GM23248 (cell line): ENCODE measurements at places on chromosomes 12 and 14.

DNA sequence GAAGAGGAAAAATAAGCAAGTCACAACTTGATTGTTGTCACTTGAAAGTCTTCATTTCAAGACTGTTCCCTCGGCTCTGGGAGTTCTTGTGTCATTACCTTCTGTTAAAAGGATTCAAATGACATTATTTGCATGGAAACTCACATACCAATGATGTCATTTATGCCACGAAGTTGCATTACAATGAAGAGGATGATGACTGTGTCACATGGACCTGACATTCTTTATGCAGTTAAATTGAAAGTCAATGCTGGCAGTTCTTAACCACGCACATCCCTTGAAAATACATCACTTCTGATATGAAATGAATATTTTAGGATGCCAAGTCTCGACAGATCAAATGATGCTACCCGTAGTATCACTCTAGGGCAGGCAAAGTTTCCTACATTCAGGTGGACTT is 1069.5 kb downstream of the VRK1 start:
- no peak overlapping the region for H3K27ac ChIP-seq
- H3K4me3 ChIP-seq = no peak overlapping the region

GRCh38 chr12:87812681-87813080 is 216.5 kb downstream of the C12orf50 start:
- DNase-seq = peak; percentile 22
- peaks cover 50% of the 10 kb centered on the region for H3K4me1 ChIP-seq
- no peaks in the 10 kb centered on the region for H3K27me3 ChIP-seq
- peak overlapping the region; percentile 57 for H3K27ac ChIP-seq
- H3K36me3 ChIP-seq = no peaks in the 10 kb centered on the region
- peak overlapping the region; percentile 17; the same call in 1 of the 2 replicates for H3K4me3 ChIP-seq

- no peak for DNase-seq
- H3K27ac ChIP-seq = no peak overlapping the region
- no peaks in the 10 kb centered on the region for H3K36me3 ChIP-seq
- no peaks in the 10 kb centered on the region for H3K27me3 ChIP-seq
Observed at GRCh38 chr12:94938583-94938982, 64.9 kb downstream of the NDUFA12 start.

DNA sequence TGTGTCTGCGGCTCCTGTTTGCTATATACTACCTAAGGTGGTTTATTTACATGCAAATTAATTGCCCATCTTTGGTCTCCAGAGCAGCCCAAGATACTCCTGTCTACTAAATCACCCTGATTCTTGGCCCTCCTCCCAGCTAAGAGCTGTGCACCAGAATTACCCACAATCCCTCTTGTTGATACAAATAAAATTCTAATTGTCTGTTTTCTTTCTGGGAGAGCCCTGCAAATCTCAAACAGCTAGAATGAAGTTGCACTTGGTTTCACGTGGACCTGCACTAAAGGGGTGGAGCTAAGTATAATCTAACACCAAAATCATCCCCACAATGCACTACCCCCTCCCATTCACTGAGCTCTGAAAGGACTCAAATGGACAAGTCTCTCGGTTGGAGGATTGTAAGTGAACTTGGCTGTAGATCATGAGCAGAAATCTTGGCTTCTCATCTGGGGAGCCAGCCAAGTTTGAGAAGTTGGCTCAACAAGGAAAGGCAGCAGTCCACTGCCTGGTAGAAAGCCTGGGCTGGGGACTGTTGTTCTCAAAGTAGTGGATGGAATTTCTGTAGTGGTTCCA is 6.6 kb downstream of the MAX start:
- peaks cover 40% of the 10 kb centered on the region for H3K36me3 ChIP-seq
- H3K4me1 ChIP-seq = peaks cover 37% of the 10 kb centered on the region
- H3K4me3 ChIP-seq = no peak overlapping the region
- DNase-seq = peak; percentile 73
- no peaks in the 10 kb centered on the region for H3K27me3 ChIP-seq
- H3K27ac ChIP-seq = peak overlapping the region; percentile 44

DNA sequence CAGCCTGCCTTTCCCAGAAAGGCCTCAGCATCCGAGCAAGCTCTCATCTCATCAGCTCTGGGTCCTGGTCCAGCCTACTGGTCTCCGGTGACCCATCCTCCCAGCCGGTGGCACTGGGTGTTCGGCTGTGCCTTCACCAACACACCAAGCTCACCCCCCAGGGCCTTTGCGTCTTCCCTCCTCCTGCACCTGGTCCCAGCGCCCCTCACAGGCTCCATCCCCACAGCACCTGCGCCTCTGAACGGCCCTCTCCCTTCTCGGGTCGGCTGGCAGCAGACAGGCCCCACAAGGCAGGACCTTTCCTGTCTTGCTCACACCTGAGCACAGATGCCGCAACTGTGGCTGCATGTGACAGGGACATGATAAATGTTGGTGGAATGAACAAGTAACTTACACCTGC is 13.1 kb downstream of the P2RX2 start:
- no peak overlapping the region for H3K4me3 ChIP-seq
- H3K27ac ChIP-seq = no peak overlapping the region
- H3K27me3 ChIP-seq = no peaks in the 10 kb centered on the region
- H3K36me3 ChIP-seq = no peaks in the 10 kb centered on the region; the same call in 1 of the 2 replicates

DNA sequence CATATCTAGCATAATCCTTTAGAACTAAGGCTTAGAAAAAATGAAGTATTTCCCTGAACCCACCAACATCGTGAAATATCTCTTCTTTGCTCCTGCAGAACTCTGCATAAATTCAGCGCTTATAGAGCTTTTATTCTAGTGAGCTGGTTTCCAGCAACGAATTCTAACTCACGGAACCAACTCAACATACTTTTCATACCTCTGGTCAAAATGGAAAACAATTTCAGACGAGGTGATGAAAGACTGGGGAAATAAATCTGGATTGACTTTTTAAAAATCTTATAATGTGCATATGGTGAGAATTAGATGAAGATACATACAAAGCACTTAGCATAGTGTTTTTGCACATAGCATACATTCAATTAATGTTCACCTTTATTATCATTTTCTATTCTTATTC is 62.6 kb upstream of the BBS10 start:
- no peak for DNase-seq
- H3K4me3 ChIP-seq = no peak overlapping the region
- no peak overlapping the region for H3K27ac ChIP-seq
- H3K4me1 ChIP-seq = 0 out of 2 replicates have a peak, but pooled peaks cover 4% of the 10 kb centered on the region
- H3K27me3 ChIP-seq = no peaks in the 10 kb centered on the region
- H3K36me3 ChIP-seq = no peaks in the 10 kb centered on the region

DNA sequence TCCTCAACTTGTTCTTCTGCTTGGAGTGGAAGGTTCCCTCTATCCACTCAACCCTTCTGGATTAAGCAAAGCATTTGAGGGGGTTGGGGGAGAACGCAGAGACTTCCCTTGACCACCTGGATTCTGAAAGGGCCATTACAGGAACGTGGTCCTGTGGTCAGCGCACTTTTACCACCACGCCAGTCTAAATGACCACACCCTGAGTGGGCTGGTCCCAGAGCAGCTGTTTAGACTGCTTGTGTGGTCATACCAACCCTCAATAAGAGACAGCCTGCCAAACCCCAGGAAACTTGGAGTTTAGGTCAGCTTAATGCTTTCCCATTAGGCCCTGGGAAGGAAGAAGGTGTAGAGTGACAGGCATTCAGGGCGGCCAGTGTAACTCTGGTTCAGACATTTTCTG is 165.5 kb upstream of the ATP2B1 start:
- H3K4me1 ChIP-seq = no peaks in the 10 kb centered on the region
- no peaks in the 10 kb centered on the region for H3K36me3 ChIP-seq
- no peak overlapping the region for H3K27ac ChIP-seq
- no peaks in the 10 kb centered on the region for H3K27me3 ChIP-seq
- H3K4me3 ChIP-seq = no peak overlapping the region
- DNase-seq = no peak

DNA sequence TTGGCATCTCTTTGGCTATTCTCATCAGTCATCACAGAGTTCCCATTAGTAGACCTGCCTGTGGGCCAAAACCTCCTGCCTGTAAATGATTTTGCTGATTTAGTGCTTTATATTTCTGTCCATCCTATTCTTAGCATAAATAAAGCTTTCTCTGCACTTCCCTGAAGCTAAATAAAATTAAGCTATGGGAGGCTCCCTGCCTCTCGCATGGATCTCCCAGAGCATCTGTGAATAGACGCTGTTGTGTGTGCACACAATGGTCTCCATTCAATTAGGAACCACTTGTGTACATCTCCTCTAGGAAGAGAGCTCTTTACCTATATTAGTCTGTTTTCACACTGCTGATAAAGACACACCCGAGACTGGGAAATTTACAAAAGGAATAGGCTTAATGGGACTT is 80.4 kb downstream of the PPFIBP1 start:
- H3K4me3 ChIP-seq = no peak overlapping the region
- DNase-seq = no peak
- no peak overlapping the region for H3K27ac ChIP-seq
- no peaks in the 10 kb centered on the region for H3K27me3 ChIP-seq
- H3K36me3 ChIP-seq = no peaks in the 10 kb centered on the region

GRCh38 chr14:36718216-36718615 is 56.6 kb downstream of the PAX9 start:
- no peaks in the 10 kb centered on the region for H3K27me3 ChIP-seq
- no peaks in the 10 kb centered on the region for H3K36me3 ChIP-seq
- DNase-seq = no peak
- H3K4me1 ChIP-seq = no peaks in the 10 kb centered on the region
- no peak overlapping the region for H3K4me3 ChIP-seq

DNA sequence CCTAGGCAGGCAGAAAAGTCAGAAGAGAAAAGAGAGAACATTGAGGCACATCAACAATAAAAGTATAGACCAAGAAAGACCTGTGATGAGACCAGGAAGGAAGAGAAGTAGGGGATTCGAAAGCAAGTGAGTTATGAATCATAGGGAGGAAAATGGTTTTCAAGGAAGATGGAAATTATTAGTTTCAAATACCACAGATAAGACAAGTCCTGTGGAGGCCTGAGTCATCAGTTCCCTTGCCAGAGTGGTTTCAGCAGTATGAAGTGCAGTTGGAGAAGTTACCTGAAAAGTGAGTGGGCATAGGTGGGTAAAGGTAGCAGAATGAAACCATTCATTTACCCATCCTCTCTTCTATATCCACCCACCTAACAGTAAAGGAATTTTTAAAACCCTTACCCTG is 25.2 kb upstream of the TSPAN8 start:
- no peaks in the 10 kb centered on the region for H3K27me3 ChIP-seq
- no peaks in the 10 kb centered on the region for H3K36me3 ChIP-seq
- no peak overlapping the region for H3K27ac ChIP-seq
- no peaks in the 10 kb centered on the region for H3K4me1 ChIP-seq
- DNase-seq = peak; percentile 39
- no peak overlapping the region for H3K4me3 ChIP-seq

GRCh38 chr14:95415993-95416392 is 96.3 kb upstream of the CLMN start:
- H3K4me1 ChIP-seq = no peaks in the 10 kb centered on the region
- no peaks in the 10 kb centered on the region for H3K27me3 ChIP-seq
- DNase-seq = no peak
- H3K36me3 ChIP-seq = no peaks in the 10 kb centered on the region
- H3K4me3 ChIP-seq = no peak overlapping the region
- H3K27ac ChIP-seq = no peak overlapping the region

GRCh38 chr14:32049361-32050088 is 27.6 kb upstream of the ARHGAP5 start:
- H3K27me3 ChIP-seq = no peaks in the 10 kb centered on the region
- no peak overlapping the region for H3K4me3 ChIP-seq
- no peak for DNase-seq
- H3K36me3 ChIP-seq = no peaks in the 10 kb centered on the region
- no peak overlapping the region for H3K27ac ChIP-seq
- no peaks in the 10 kb centered on the region for H3K4me1 ChIP-seq

DNA sequence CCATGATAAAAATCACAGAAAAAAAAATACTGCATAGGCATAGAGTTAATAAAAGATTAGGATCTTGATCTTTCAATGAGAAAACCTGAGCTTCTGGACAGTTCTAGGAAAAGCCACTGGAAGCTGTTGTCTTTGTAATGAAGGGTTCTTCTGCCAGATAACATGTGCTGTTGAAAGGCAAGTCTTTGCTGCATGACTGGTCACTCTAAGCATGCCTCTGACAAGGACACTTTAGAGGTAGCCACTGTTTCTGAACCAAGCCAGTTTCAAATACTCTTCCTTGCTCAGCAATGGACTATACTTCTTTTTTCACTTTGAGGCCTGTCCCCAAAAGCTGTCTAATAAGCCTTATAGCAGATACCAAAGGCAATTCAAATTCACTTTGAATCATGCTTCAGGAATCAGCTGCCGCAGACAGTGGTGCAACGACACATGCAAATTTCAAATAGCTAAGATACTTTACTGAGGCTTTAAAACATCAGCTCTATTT is 70.2 kb downstream of the BTG1 start:
- DNase-seq = peak; percentile 65
- H3K4me3 ChIP-seq = no peak overlapping the region
- H3K4me1 ChIP-seq = peaks cover 57% of the 10 kb centered on the region

- no peaks in the 10 kb centered on the region for H3K4me1 ChIP-seq
- H3K36me3 ChIP-seq = peaks cover 60% of the 10 kb centered on the region
- no peak overlapping the region for H3K4me3 ChIP-seq
- H3K27ac ChIP-seq = no peak overlapping the region
- no peak for DNase-seq
Observed at GRCh38 chr12:109937371-109937770, 37.3 kb downstream of the TCHP start.

GRCh38 chr12:65902500-65902899 is 78.2 kb downstream of the HMGA2 start:
- H3K4me3 ChIP-seq = 0 out of 2 replicates have a peak overlapping the region, but pooled peaks have one; percentile 6
- H3K27ac ChIP-seq = peak overlapping the region; percentile 48
- peaks cover 25% of the 10 kb centered on the region for H3K4me1 ChIP-seq
- H3K27me3 ChIP-seq = no peaks in the 10 kb centered on the region
- DNase-seq = peak; percentile 49
- peaks cover 19% of the 10 kb centered on the region for H3K36me3 ChIP-seq

DNA sequence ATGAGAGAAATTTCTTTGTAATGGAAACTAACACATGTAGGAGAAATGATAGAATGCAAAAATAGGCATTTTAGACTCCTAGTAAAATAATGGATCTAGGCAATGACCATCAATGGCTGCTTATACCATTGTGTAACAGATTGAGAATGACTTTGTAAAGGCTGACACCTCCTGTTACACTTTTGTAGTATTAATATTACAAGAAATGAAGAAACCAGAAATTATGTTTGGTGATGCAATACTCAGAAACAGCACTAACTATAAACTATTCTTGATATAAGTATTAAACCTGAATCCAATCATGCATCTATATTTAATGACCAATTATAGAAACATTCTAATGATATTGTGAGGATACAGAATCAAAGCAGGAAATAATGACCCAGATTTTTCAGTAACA is 108.5 kb upstream of the CNTN1 start:
- H3K4me1 ChIP-seq = no peaks in the 10 kb centered on the region
- no peak overlapping the region for H3K27ac ChIP-seq
- DNase-seq = no peak
- no peaks in the 10 kb centered on the region for H3K36me3 ChIP-seq
- H3K4me3 ChIP-seq = no peak overlapping the region
- no peaks in the 10 kb centered on the region for H3K27me3 ChIP-seq

DNA sequence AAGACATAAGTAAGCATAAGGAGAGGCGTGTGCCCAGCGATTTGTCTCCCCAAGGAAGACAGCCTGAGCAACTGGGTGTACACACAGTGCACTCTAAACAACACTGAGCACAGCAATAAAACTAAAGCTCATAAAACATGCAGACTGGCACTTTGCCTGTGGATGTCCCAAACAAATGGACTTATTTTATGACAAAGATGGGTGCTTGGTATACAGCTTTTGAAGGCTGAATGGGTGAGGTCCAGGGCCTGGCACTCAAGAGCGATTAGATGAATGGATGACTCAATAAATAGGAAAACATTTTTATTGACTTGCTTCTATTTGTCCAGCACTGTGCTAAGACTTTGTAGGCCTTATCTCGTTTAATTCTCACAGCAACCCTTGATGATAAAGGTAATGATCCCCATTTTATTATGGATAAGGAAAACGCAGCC is 28.5 kb downstream of the LGMN start:
- no peak overlapping the region for H3K4me3 ChIP-seq
- no peaks in the 10 kb centered on the region for H3K27me3 ChIP-seq
- peak; percentile 37 for DNase-seq
- H3K4me1 ChIP-seq = peaks cover 11% of the 10 kb centered on the region
- H3K36me3 ChIP-seq = no peaks in the 10 kb centered on the region
- peak overlapping the region; percentile 54 for H3K27ac ChIP-seq
